ENCODE measurements at places on chromosomes 5 and 9.

DNA sequence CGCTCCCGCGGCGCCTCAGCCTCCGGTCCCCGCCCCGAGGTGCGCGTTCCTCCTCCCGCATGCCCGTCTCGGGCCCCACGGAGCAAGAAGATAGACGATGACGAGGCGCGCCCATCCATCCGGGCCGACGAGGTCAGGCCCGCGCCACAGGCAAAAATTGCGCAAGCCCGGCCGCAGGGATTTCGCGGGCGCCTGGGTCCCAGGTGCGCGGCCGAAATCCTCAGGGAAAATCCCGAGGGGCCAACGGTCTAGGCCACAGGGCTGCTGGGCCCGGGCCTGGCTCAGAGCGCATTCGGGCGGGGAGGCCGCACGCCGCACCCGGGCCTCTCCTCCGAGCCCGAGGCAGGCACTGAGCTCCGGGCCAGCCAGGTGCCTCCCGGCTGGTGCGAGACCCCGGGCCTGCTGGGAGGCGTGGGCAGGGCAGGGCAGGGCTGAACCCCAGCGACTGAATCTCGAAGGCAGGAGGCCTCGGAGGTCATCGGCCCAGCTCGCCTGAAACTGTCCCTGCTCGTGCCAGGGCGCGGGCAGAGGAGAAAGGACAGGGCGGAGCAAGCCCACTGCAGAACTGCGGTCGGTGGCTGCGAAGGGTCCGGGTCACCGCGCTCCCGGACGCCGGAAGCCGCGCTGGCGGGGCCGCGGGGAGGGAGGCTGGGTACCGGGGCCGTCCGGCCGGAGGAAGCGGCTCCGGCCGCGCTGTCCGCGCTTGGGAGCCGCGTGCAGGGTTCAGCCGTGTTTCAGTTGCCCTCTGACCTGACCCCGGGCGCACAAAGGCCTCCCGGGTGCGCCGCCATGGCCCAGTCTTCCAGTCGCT, 66.8 kb downstream of the FOXD1 start:
- DNase-seq: no peak

DNA sequence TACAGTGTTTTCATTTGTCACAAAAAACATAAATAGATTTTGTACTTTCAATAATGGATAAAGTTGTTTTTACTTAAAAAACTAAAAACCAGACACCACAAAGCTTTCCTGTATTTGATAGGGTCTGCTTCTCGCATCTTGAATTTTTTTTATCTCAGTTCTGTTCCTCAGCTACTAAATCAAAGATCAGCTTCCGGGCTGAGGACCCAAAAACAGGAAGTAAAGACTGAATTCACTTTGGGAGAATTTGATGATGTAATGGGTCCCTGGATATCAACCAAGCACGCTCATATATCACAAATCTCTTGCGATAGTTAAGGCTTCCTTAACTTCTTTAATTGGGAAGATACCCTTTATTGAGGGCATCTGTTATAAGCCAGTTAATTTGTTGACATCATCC, 24.1 kb downstream of the ITK start:
- DNase-seq: no peak

GRCh38 chr9:121439711-121440664, 59.7 kb downstream of the GGTA1 start:
- no peak for DNase-seq

- DNase-seq: no peak
These were observed 32.6 kb downstream of the MAPK9 start for GRCh38 chr5:180259260-180259611.

DNA sequence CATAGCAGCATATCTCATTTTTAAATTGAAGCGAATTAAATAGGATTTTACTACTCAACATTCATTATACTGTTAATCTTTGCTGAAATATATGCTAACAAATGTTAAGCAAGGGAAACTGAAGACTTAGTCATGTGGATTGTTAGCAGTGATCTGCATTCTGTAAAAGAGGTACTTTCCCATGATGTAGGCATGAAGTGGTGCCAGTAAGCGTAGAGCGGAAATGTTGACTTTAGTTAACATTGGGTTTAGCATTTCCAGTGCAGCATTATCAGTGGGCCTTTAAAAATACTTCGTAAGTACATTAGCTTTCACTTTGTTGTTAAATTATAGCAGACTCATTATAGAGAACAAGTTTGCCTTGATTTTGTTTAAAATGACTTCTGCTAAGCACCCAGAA, 130.3 kb downstream of the CDC42SE2 start:
- DNase-seq: peak; percentile 61

DNA sequence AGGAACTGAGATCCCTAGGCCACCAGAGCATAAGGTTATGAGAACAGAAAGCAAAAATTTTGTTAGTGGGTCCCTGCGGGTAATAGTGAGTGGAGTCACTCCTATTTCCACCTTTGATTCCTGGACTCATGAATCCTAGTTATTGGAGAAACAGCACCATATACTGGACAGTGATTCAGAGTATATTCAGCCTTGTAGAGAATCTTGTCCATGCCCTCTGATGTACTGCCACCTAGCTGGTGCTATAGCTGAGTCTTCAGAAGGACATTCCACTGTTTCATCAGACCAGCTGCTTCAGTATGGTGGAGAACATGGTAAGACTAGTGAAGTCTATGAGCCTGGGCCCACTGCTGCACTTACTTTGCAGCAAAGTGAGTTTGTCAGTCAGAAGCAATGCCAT, 25.0 kb upstream of the ITGA2 start:
- DNase-seq: no peak

DNA sequence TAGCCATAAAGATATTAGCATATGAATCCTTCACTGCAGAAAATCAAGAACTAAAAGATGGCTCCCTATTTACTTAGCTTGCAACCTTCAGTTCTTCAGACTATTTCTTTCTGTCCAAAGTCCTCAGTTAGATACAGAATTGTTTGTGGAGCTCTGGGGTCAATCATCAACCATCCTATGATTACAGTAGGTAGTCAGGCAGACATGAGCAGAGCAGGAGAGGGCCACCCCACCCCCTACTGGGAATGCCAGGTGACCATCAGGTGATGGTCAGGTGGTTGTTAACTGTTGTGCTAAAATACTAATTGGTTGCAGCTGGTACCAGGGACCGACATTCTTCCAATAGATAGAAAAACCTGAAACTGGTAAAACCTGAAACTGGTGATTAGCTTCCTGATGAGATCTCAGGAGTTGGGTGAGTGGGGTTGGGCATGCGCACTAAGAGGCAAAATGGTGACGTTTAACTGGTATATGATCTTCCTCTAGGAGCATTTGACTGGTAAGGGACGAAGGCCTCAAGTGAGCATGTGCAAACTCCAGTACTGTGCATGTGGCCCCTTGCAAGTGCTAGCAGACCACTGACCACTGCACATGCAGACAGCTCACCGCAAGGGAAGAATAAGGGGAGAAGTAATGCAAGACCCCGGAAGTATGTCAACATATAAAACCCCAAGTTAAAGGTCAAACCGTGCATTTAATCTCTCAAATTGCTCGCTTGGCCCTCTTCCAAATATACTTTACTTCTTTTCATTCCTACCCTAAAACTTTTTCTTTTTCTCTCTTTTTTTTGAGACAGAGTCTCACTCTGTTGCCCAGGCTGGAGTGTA, 13.6 kb downstream of the C9orf57 start:
- no peak for DNase-seq

GRCh38 chr5:80149161-80149609, 106.7 kb downstream of the SERINC5 start:
- DNase-seq: no peak

DNA sequence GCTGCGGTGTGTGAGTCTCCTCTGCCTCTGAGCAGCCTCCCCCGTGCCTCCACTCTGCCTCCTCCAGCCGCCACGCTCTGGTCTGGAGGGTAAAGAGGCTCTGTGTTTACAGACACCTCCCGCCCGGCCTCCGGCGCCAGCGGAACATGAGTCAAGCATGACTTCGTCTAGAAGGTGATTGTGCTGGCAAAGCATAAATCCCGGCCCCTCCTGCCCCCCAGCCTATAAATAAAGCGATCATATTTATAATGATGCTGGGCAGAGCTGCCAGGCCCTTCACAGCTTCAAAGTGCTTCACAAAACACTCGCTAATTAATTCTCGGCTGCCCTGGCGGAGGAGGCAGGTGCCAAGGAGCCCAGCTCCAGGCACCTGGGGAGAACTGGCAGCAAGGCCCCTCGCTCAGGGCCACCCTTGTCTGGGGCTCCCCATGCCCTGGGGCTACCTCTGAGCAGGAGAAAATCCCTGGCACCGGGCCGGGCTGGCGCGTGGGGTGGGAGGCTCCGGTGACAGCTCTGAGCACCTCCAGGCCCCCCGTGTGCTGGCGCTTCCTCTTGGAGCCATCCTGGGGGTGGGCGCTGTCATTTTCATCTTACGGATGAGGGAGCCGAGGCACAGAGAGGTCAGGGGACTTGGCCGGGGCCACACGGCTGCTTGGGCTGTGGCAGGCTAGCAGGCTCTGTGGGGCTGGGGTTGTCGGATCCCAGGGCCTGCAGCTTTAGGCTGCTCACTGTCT, 87.8 kb downstream of the RXRA start:
- no peak for DNase-seq

GRCh38 chr5:15014809-15015208, 143.2 kb upstream of the ANKH start:
- no peak for DNase-seq
